ENCODE measurements at places on chromosomes 11 and 22. TPM values are rescaled to one million over a fixed set of nuclear protein-coding genes. Genes with fewer than 3 reads are reported as not detected.

DNA sequence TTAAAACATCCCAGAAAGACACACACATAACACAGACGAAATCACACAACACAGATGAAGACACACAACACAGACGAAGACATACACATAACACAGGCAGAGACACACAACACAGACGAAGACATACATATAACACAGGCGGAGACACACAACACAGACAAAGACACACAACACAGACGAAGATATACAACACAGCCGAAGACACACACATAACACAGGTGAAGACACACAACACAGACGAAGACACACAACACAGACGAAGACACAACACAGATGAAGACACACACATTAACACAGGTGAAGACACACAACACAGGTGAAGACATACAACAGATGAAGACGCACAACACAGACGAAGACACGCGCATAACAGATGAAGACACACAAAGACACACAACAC is 4.8 kb upstream of the MOB2 start:
- no peak overlapping the region for H3K27ac ChIP-seq
- no peak overlapping the region for H3K4me3 ChIP-seq
- H3K4me1 ChIP-seq, result peaks cover 9% of the 10 kb centered on the region
- H3K36me3 ChIP-seq, result no peaks in the 10 kb centered on the region

- peak overlapping the region; percentile 83 for H3K27ac ChIP-seq
- peaks cover 21% of the 10 kb centered on the region for H3K4me1 ChIP-seq
- peaks cover 3% of the 10 kb centered on the region for H3K36me3 ChIP-seq
- DNase-seq, result peak; percentile 61
These were observed 27.1 kb downstream of the TSKU start for GRCh38 chr11:76810151-76810853.

DNA sequence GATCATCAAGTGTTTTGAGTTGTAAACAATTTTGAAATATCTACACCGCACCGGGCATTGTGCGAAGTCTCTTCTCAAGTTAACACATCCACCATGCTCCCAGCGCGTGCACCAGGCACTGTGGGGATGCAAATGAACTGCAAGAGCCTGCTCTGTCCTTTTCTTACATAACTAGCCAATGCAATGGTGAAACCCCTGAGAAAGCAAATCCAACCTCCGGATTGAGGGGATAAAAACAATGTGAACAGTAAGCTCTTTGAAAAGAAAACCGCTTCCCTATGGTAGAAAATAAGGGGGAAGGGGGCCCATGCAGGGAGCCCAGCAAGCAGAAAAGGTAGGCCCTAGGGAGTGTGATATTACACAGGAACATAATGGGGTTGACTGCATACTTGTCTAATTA is 274.9 kb upstream of the MPPED2 start:
- H3K4me3 ChIP-seq, result no peak overlapping the region
- DNase-seq, result no peak
- H3K27ac ChIP-seq, result no peak overlapping the region
- no peaks in the 10 kb centered on the region for H3K4me1 ChIP-seq

GRCh38 chr11:15825976-15826650 is 530.2 kb downstream of the SOX6 start:
- no peak overlapping the region for H3K4me3 ChIP-seq
- no peaks in the 10 kb centered on the region for H3K4me1 ChIP-seq
- no peaks in the 10 kb centered on the region for H3K27me3 ChIP-seq
- no peak overlapping the region for H3K27ac ChIP-seq

DNA sequence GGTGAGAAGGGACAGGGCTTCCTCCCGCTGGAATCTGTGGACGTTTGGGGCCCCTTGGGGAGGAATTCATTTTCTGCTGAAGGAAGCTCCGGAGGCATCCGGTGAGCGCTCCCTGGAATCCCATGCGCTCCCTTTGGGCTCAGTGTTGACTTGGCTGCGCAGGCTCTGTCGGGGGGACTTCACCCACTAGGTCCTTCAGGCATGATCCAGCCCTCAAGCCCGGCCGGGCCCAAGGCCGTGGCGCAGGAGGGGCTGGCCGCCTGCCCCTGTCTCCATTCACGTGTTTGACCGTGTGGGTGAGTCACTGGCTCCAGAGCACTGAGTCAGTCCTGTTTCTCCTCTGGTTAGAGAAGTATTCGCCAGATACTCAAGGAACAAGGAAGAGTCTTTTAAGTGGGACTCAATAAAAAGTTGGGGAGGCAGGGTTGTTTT is 1.4 kb downstream of the CTTN start:
- no peak overlapping the region for H3K4me3 ChIP-seq
- peaks cover 10% of the 10 kb centered on the region for H3K4me1 ChIP-seq
- H3K27me3 ChIP-seq, result peaks cover 60% of the 10 kb centered on the region

The GALR3 gene
- not detected for total RNA-seq

The PATE2 gene
- 0.20 TPM for total RNA-seq

Data from activated CD4-positive, alpha-beta T cell treated with anti-CD3 and anti-CD28 coated beads, Interleukin-2, amount 10 ng/mL, durations not matched to agents 7 days and 5 days (primary cell).